ENCODE measurements at places on chromosomes 12 and 14.

GRCh38 chr14:50452296-50452695 is 55.6 kb upstream of the CDKL1 start:
- DNase-seq = no peak

- DNase-seq = no peak
Observed at GRCh38 chr14:92529903-92530302, 16.3 kb downstream of the RIN3 start.

GRCh38 chr14:92613681-92614260 is 100.2 kb downstream of the RIN3 start:
- DNase-seq = no peak

GRCh38 chr12:53657041-53657440 is 18.8 kb downstream of the ATP5MC2 start:
- no peak for DNase-seq

DNA sequence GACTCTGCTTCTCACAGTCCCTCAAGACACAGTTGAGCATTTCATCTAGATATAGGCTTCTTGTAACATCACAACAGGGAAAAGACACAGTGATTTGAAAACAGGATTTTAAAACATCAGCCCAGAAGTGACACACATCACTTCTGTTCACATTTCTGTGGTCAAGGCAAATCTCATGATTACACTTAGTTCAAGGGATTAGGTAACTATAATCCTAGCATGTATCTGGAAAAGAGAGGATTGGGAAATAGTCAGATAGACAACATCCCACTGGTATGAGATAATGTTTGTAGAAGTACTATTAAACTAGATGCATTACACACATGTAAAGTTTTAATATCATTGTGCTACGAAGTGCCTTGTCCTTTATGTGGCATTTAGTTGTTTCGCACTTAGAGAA is 252.6 kb upstream of the PRKD1 start:
- no peak for DNase-seq

GRCh38 chr14:81849714-81850113 is 316.1 kb upstream of the SEL1L start:
- DNase-seq = no peak

- DNase-seq = no peak
Observed at GRCh38 chr12:43914391-43914790, 78.5 kb downstream of the TMEM117 start.

DNA sequence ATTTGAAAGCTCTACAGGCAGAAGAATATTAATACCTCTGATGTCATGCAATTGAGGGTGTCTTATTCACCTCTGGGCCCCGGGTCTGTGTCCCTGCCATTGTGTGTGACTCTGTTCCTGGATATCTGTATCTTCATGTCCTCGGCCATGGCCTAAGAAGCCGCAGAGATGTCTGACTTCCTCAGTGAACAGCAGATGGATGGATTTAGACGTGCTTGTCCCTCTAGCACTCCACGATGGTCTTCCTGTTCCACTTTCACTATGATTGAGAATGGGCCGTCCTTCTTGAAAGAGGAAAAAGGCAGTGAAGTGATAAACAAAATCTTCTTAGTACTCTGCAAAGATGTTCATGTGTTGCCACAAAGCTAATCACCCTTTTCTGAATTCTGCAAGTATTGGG is 217.4 kb downstream of the SLC41A2 start:
- DNase-seq = no peak

DNA sequence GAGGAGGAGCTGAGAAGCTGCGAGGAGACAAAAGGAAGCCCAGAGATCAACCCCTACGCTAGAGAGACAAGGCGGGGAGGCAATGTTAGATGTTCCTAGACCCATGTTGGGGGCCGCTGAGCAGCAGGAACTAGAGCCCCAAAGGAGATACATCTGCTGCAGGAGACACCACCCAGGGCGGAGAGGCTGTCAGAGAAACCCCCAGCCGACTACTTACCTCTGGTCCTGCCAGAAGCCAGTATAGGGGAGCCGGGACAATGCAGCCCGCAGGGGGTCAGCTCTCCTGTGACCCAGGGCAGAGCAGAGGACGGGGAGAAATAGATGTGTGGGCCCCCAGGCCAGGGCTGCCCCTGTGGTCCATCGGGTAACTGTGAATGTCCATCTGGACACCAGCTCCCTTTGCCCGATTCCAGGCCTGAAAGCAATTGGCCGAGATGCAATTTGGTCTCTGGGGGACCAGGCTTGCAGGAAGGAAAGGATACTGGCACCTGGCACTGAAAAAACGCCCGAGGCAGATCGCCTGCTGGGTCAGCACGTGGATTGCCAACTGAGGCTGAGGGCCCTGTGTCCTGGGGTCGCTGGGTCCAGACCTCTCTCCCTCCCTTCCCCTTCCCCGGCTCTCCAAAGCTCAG is 34.9 kb downstream of the SYNE3 start:
- DNase-seq = no peak

DNA sequence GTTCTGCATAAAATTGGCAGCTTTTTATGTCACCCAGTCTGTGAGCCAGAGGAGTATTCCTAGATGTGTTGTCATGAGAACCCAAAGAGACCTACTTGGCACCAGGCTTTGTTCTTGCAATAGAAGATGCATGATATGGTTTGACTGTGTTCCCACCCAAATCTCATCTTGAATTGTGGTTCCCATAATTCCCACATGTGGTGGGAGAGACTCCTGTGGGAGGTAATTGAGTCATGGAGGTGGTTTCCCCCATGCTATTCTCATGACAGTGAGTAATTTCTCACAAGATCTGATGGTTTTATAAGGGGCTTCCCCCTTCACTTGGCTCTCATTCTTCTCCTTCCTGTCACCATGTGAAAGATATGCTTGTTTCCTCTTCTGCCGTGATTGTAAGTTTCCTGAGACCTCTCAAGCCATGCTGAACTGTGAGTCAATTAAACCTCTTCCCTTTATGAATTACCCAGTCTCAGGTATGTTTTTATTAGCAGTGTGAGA is 572.0 kb upstream of the ATP2B1 start:
- DNase-seq = no peak

DNA sequence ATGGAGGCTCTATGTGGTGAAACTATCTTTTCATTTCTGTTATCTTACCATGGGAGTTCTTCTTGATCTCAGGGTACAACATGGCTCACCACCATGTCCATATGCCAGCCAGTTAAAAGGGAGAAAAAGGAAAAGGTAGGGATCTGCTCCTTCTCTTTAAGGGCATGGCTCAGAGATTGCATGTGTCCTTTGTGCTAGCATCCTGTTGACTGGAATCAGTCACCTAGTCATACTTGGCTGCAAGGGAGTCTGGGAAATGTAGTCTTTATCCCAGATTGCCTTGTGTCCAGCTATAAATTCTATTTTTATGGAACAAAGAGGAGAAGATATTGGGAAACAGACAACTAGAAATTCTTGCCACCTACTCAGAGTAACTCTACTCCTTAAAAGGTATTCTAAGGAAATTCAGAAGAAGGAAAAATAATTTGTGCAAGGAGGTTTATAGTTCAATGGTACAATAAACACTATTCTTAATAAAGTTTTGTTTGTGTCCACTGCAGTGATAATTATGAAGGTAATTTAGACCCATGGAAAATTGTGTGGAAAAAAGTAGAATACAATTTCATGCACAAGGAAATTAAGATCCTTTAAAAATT is 86.4 kb upstream of the RPH3A start:
- DNase-seq = no peak

DNA sequence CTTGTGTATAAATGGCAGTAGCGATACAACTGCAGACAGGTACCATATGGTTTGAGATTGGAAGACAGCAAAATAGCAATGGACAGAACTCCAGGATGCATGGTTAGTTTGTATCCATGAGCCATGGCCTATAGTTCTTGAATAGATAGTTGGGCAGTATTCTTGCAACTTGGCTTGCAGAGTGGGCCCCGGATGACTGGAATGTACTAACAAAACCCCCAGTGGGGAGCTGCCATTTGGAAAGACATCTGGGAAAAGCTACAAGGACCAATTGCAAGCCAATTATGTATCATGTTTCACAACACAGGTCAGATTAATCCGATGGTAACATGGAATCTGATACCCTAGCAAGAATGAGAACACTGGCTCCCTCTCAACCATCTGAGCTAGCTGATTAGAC is 279.6 kb downstream of the RERGL start:
- no peak for DNase-seq

DNA sequence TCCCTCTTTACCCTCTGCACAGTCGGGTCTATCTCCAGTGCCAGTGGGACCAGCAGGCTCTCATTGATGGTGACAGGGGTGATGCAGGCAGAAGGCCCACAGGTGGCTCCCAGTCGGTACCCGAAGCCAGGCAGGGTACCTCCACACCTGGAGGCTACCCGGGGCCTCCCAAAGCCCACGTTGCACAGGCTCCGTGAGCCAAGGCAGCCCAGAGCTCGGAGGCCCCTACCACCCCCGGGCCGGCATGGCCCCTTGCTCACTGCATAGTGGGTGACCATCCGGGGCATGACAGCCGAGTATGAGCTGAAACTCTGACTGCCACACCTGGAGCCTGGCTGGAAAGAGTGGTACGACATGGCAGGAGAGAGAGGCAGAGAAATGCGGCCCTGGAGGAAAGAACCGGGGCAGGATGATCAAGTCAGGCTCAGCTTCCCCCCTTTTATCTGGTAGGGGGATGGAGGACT is at the start of gene KRT82:
TSS of gene KRT82 (minus strand) at position 414 of the 464 bp plus-strand sequence. CDS start at position 356, 58 bp downstream.
- DNase-seq = no peak

- no peak for DNase-seq
Observed at GRCh38 chr12:67593461-67594330, 54.8 kb upstream of the DYRK2 start.

Data from esophagus squamous epithelium (tissue), 5 donors.